ENCODE measurements at places on chromosomes 13 and 19.

DNA sequence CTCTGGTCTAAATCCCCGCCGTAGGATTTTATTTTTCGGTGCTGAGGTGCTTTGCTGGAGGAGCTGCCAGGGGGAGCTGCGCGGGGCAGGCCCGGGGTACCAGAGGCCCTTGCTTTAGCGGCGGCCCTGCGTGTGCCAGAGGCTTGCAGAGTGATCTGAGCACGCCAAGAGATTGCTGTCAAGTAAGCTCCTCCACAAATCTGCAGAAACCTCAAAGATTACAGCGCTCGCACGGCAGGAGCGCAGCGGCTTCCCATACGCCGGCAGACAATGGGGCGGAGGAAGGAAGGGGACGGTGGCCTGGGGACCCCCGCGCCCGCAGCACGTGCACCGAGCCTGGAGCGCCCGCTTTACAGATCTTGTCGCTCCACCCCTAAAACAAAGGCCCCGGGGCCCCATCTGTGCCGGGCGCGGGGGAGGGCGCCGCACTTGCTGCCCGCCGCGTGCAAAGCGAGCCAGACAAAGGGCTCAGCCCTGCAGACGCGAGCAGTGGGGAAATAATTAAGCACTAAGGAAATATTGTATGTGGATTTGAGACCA, 9.1 kb upstream of the C19orf12 start:
- DNase-seq = peak; percentile 1

DNA sequence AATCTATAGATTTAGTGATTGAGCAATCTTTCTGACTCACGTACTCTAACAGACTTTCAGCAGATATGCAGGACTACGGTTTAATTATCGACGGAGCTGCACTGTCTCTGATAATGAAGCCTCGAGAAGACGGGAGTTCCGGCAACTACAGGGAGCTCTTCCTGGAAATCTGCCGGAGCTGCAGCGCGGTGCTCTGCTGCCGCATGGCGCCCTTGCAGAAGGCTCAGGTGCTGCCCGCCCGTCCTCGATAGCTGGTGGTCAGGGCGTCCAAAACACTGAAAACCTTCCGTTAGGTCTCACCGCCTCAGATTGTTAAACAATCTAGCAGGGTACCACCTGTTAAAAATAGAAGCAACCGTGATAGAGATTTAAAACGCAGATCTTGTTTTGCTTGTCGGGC, 113.2 kb upstream of the MCF2L start:
- DNase-seq = no peak

- no peak for DNase-seq
These were observed 146.8 kb downstream of the ABCC4 start for GRCh38 chr13:95154413-95154886.

- DNase-seq = no peak
These were observed at the start of gene TUBA3C for GRCh38 chr13:19181621-19182485. TSS of gene TUBA3C (minus strand) at chr13:19181824. CDS start at chr13:19181747, 77 bp downstream.

DNA sequence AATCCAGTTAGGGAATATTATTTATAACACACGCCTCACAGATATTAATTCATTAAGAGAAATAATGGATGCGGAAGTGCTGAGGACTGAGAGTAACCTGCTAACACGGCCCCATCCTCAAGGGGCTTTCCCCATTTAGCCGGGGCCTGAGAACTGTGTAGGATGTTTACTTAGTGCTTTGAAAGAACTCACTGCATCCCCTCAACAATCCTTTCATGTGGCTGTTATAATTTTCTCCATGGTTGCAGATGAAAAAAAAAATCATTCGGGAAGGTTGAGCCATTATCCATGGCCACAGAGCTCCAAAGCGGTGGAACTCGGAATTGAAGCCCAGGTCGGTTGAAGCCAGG, 98.2 kb downstream of the ING1 start:
- no peak for DNase-seq

DNA sequence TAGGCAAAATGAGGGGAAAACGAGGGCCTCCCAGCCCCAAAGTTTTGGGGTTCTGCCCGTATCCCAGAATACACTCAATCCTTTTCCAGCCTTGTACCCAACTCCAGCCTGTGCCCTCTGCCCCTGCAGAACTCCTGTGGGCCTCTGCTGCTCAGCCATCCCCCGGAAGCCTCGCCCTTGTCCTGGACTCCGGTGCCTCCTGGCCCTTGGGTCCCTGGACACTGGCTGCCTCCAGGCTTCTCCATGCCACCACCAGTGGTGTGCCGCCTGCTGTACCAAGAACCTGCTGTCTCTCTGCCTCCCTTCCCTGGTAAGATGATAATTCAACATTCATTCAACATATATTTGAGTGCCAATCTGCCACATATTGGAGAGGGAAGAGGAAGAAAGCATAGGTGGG, 3.8 kb downstream of the DMRTC2 start:
- no peak for DNase-seq

DNA sequence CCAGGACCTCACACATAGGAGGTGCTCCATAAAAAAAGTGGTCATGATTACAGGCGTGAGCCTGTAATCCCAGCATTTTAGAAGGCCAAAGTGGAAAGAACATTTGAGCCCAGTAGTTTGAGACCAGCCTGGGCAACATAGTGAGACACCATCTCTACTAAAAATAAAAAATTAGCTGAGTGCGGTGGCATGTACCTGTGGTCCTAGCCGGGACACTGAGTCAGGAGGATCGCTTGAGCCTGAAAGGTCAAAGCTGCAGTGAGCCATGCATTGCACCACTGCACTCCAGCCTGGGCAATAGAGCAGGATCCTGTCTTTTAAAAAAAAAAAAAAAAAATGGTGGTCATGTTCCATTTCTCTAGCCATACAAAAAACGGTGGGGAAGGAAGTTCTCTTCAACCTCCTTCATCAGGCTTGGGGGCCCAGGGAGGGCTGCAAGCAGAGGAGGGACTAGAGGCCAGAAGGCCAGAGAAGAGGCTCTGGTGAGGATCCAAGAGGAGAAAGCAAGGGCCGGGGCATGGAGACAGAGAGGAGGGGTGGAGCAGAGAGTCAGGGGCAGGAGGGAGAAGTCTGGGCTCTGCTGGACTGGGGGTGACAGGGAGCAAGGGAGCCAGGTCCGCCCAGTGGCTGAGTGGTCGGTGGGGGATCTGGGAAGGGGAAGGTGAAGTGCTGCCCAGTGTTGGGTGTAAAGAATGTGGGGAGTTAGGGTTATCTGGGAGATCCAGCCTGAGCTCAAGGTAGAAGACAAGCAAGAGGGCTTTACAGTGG, 8.9 kb downstream of the KASH5 start:
- DNase-seq = no peak

- no peak for DNase-seq
These were observed 23.7 kb downstream of the CEBPA start for GRCh38 chr19:33278403-33279269.

GRCh38 chr19:14139944-14140343, 3.6 kb upstream of the ASF1B start:
- DNase-seq = no peak

GRCh38 chr13:113766035-113766800, 7.2 kb downstream of the TMEM255B start:
- no peak for DNase-seq

GRCh38 chr19:50482271-50482855, 5.7 kb upstream of the GARIN5A start:
- no peak for DNase-seq

- DNase-seq = peak; percentile 79
These were observed 4.6 kb downstream of the TMC4 start for GRCh38 chr19:54168174-54168917.

DNA sequence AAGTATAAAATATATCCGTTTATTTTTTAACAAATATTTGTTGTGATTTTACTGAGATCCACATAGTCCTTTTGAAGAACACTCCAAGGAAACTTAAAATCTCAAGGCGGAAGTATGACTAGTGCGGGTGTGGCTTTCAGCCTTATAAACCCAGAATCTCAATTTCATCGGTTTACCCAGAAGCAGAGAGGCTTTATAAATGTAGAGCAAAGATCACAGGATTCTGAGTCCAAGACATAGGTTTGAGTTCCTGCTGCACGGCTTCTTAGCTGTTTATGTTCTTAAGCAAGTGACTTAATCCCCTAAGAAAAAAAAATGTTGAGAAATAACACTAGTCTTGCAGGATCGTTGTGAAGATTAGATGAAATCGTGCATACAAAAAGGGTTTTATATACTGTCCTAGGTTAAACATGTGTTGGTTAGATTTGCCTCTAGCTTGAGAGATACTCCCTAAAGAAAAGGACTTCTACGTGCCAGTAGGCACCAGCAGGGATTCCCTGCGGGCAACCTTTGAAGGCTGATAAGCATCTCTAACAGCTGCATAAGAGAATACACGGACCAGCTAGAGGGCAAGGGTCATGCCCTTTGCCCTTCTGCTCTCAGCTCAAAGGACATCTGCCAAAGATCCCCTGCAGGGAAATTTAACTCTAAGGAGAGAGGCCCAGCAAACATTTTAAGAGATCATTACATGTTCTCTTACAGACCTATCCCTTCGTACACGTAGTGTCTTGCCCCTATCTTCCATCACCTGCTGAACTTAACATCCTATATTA, 130.4 kb upstream of the MIR17HG start:
- no peak for DNase-seq

DNA sequence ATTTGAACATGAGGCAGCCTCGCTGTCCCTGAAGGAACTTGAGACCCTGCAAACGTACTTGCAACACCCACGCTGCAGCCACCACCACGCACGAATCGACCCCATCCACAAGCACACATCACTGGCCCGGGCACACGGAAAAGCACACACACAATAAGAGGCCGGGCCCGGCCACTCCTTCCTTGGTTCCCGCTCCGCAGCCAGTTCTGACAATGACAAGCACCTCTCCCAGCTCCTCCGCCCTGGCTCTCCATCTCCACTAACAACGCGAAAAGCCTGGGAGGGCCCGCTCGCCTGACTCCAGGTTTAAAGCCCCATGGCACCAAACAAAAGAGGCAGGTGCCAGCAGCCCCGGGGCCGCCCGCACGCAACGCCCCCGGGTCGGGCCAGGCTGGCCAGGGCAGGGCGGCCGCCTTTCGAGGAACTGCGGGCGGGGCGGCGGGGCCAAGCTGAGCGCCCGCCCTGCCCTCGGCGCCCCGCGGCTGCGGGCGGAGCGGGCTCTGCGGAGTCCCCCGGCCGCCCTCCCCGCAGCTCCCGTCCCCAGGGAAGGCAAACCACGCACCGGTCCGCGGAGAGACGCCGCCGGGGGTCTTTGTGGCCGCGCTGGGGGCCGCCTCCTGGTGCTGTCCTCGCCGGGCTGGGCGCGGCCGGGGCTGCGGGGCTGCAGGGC, 495 bp downstream of the DCLK1 start:
- DNase-seq = no peak

- DNase-seq = no peak
These were observed 35.5 kb downstream of the PAK4 start for GRCh38 chr19:39160889-39161672.

DNA sequence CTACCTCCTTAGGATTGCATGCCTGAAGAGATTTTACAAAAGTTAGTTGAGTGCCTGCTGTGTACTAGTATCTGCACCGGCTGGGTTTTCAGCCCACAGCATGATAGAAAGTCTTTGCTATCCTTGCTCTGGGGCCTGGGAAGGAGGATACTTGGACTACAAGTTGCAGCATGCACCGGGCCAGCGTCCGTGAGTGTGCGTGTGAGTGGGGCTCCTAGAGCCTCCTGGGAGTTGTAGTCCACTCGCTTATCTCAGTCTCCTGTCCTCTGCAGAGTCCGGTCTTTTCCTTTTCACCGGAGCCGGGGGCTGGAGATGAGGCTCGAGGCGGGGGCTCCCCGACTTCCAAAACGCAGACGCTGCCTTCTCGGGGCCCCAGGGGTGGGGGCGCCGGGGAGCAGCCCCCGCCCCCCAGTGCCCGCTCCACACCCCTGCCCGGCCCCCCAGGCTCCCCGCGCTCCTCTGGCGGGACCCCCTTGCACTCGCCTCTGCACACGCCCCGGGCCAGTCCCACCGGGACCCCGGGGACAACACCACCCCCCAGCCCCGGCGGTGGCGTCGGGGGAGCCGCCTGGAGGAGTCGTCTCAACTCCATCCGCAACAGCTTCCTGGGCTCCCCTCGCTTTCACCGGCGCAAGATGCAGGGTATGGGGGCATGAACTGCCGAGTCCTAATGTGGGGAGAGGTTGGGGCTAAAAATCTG, 20.6 kb downstream of the BRSK1 start:
- DNase-seq = no peak

DNA sequence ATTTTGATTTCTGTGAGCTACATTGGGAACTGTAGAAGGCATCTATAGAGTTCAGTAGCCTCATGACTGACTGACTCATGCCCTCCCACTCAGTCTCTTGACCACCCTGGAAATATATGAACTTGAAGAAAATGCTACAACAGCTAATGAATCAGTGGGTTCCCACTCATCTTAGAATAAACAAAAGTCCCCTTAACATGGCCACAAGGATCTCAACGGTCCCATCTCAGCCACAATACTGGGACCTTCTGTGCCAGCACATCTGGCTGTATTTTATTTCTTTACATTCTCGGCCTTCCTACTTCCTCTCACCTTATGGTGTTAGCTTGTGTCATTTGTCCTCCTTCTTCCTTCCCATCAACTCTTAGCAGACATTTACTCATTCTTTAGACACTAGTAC, 619.8 kb downstream of the DCT start:
- no peak for DNase-seq

- DNase-seq = no peak
These were observed 322 bp downstream of the ZNF558 start for GRCh38 chr19:8831832-8832131.

- DNase-seq = no peak
These were observed 2.6 kb downstream of the ZNF71 start for GRCh38 chr19:56597696-56598095.

DNA sequence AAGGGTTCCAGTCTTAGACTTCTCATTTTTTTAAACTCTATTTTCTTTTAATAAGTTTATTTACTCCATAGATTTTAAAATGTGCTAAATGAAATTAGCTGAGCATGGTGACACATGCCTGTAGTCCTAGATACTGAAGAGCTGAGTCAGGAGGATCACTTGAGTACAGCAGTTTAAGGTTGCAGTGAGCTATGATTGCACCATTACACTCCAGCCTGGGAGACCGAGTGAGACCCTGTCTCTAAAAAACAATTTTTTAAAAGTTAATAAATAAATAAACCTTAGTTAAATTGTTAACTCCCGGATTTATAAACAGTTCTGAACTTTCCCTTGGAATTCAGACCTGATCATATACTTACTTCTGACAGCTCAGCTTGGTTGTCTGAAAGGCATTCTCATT, 32.5 kb downstream of the PCDH20 start:
- no peak for DNase-seq

GRCh38 chr13:73531014-73531413, 472.2 kb downstream of the KLF5 start:
- no peak for DNase-seq

GRCh38 chr13:81194362-81194761, 853.4 kb upstream of the SPRY2 start:
- DNase-seq = no peak

Data from activated effector memory CD4-positive, alpha-beta T cell treated with Interleukin-2 at 50 U/mL for 16 hours (primary cell).